ENCODE measurements at places on chromosomes 7 and 10.

DNA sequence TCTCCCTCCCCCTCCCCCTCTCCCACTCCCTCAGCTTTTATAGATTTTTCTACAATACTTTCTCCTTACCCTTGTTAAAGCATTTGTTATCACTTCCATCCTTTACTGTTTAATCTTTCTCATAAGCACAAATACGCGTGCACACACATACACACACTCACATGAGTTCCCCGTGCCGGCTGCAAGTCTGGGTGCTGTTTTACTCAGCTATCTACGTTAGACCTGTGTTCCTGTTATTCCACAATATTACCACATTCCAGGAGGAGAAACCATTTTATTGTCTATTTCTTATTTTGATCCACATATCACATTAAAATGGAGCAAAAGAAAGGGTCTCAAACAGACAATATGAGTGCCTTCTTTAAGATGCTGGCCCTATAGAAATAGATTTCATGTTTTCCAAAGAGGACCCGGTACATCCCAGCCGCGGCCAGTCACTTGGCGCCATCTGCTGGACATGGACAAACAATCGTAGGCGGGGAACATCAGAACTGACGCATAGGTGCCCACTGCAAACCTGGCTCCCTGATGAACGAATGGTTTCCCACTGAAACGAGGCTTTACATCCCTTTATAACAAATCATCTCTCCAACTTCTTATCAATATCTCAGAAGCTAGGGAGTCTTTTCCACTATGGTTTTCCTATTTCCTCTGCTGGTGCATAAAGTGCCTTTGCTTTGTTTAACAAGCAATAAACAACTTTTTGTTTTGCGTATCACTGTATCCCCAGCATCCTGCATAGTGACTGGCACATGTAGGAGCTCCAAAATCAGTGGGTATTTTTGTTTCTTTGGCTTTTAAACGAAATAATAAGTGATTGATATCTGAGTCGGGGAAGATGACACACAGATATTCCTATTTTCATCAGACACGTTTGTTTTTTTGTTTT is 25.2 kb upstream of the OPTN start:
- DNase-seq, result peak; percentile 9

DNA sequence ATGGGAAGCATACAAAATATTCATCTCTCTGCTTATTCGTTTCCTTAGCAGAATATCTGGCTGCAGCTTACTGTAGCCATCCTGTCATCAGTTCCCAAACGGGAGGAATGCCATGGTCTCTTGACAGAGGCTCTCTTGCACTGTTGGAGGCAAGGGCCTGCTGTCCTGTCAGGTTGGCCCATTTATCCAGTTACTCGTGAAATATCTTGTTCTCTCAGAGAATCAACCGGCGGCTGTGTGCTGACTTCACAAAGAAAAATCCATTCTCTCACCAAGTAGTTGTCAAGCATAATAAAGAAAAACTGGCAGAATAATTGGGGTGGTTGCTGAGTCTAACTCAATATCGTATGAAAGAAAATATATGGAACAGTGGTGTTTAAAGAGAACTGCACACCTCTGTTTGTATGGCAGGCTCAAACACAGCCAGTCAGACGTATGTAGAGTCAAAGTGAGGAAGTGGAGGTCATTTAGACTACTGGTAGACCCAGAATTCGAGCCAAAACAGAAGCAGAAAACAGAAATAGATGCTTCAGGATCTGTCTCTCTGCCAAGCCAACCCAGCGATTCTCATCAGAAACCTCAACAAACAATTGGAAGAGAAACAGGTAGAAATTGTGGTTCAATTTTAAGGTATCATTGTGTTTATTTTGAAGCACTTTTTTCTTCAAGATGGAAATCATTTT is 349.2 kb upstream of the PRKCQ start:
- DNase-seq, result no peak

GRCh38 chr7:46478046-46478445 is 557.0 kb upstream of the IGFBP3 start:
- DNase-seq, result no peak

- DNase-seq, result no peak
Measured at GRCh38 chr7:94008537-94008936, 4.4 kb upstream of the BET1 start.

DNA sequence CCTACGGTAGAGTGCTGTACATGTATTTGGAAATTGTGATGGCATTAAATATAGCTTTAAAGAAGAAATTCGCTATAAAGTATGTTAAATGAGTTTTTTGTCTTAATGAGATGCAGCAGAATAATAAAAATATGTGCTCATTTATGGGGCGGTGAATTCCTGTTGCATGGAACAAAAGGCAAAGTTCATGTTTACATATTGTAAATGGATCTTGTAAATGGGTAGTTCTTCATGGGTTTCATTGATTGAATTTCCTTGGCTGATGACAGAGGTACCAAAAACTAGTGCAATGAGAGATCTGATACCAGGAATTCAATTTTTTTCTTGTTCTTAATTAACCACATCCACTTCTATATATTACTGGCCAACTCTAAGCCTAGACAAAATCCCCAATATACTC is 284.2 kb downstream of the SUGCT start:
- no peak for DNase-seq

GRCh38 chr10:94398762-94399161 is 3.6 kb upstream of the TBC1D12 start:
- DNase-seq, result no peak

DNA sequence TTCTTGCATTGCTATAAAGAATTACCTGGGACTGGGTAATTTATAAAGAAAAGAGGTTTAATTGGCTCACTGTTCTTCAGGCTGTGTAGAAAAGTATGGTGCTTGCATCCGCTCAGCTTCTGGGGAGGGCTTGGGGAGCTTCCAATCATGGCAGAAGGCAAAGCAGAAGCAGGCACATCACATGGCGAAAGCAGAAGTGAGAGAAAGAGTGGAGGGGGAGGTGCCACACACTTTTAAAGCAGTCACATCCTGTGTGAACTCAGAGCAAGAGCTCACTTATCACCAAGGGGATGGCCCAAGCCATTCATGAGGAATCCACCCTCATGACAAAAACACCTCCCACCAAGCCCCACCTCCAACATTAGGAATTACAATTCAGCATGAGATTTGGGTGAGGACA is 303.5 kb downstream of the OTUD1 start:
- no peak for DNase-seq

DNA sequence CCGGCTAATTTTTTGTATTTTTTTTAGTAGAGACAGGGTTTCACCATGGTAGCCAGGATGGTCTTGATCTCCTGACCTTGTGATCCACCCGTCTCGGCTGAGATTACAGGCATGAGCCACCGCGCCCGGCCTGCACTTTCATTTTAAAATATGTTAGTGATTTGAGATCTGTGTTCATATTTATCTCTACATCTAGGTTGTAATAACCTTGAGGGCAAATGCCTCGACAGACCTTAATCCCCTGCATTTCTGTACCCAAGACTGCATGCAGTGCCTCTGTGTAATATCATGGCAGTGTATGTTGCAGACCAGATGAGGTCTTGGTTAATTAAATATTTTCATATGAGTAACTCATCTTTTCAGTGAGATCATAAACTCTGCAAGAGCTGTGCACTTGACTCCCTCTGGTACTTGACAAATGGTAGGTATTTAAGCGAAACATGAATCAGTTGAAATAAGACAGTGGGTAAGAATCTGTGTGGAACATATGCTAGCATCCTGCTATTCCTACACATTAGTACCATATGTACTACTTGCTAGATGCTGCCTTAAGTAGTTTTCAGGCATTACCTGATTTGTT is 673.9 kb upstream of the ANKRD30A start:
- no peak for DNase-seq

DNA sequence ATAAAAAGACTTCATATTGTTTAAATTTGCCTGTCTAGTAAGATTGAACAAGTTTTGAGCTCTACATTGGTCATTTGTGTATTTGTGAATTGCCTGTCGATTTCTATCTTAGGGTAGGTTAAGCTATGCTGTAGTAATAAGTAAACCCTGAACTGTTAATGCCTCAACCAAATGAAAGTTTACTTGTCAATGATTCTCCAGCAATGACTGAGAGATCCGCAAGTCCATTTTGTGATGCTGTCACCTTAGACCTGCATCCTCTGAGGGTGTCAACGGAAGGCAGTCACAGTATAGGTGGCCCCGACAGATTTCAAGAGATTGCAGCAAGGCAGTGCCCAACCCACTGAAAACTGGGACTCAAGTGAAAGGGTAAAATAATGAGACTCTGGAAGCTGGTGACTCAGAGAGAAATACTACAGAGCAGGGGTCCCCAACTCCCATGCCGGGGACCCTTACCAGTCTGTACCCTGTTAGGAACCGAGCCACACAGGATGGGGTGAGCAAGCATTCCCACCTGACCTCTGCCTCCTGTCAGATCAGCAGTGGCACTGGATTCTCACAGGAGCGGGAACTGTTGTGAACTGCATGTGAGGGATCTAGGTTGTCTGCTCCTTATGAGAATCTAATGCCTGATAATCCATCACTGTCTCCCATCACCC is 10.8 kb upstream of the PHYH start:
- DNase-seq, result no peak

- DNase-seq, result no peak
Measured at GRCh38 chr10:31321396-31321941, 2.5 kb downstream of the ZEB1 start.

GRCh38 chr7:73622909-73623797 is 1.2 kb downstream of the MLXIPL start:
- no peak for DNase-seq

- DNase-seq, result no peak
Measured at GRCh38 chr7:47893238-47893637, 55.0 kb downstream of the PKD1L1 start.

DNA sequence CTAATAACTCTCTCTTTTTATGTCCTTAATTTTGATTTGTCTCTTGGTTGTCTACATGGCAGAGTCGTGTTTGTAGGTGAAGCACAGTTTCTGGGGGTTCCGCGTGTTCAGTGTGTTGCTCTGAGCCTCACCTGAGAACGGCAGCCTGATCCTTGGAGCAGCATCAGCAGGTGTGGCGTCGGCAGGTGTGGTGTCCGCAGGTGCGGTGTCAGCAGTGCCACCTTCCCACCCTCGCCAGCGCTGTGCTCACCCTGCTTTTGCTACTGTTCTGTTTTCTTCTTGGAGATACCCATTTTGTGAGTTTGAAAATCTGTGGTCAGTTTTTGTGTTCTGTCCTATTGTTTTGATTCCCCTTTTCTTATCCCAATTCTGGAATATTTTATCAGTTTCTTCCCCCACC is 406.6 kb downstream of the GLRX3 start:
- DNase-seq, result no peak

Data from stimulated activated CD8-positive, alpha-beta memory T cell treated with anti-CD3 and anti-CD28 coated beads, Interleukin-4, amount 100 ng/mL, for 1 hour (primary cell).